ENCODE measurements at places on chromosomes 16 and 17. TPM values are rescaled to one million over a fixed set of nuclear protein-coding genes. Genes with fewer than 3 reads are reported as not detected.

- peak; percentile 25 for DNase-seq
Measured at GRCh38 chr17:10875430-10875851, 37.6 kb upstream of the PIRT start.

DNA sequence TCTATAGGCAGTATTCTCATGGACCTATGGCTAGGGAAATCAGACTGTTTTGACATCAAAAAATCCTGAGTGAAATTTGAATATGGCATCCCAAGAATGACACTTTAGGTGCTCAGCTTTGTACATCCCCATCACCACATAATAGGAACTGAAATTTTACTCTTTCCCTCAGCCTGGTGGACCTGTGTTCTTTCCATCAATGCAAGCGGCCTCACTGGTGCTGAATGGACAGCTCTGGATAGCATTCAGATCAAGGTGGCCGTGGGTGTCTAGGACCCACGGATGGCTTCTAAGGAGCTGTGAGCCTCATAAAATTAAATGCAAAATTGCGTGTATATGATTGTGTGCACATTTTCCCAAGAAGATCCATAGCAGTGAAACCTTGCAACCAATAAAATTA is 152.6 kb downstream of the MAP2K6 start:
- no peak for DNase-seq

DNA sequence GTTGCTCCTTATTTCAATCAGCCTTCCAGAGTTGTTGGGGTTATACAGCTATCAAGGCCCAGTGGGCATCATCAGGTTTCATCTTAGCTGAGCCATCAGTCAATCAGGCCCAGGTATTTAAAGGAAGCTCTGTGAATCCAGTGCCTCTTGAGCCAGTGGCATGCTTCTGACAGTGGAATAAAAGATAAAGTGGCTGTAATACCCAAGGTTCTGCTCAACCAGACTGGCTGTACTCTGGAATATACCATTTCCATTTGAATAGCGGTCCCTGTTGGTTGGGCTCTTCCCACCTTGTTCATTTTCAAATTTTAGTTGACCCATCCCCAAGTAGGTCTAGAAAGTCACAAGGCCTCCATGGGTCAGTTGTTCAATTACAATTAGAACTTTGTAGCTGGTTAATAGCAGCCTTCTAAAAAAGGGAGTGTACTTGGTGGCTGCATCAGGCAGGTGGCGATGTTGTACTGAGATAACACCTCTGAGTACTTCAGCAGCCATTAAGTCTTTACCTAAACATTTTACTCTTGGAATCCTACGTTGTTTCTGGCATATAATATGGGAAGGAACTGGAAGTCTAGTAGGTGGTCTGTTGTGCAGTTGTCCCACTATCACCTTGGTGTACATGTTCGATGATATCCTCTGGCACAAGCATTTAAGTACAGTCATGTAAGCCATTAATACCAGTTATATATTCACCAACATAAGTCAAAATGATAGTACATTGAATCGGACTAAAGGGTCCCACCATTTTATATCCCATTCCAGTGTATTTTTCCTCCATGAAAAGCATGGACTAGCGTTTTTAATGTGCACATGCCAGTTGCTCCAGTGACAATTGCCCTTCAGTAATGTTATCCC is 294.1 kb downstream of the BCAS3 start:
- DNase-seq: peak; percentile 39

GRCh38 chr16:81610144-81610842 is 165.7 kb downstream of the CMIP start:
- DNase-seq: peak; percentile 50

DNA sequence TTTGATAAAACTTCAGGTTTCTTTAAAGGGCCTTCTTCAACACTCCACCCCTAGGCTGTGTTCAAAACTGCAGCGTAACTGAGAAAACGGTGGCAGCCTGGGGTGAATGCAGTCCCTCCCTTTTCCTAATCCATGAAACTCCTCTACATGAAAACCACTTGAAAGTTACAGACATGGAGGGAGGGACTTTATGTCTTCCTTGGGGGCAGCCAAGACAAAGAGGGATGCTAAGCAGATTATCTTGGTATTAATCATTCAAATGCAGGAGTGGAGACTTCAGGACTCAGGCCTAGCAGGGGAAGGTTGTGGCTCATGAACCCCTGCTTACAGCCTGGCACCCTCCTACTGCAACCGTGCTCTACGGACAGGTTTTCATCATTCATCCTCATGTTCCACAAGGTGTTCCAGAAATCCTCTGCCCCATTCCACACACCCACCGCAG is 46.8 kb downstream of the RNF112 start:
- no peak for DNase-seq

DNA sequence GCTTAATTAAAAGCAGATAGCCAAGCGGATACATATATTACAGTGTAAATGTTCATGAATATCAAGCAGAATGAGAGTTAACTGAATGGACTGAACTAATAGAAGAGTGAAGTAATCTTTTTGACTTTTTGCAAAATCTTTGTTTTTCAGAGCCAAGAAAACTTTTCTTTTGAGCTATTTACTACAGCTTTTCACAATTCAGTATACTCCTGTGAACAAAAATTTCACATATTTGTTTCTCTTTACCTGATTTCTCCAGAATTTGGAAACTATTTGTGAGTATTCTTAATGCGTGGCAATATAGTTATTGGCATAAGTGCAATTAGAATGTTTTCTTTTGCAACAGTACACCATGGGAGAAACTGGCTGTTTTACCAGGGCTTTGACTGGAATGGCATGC is 9.1 kb upstream of the DUXB start:
- no peak for DNase-seq

DNA sequence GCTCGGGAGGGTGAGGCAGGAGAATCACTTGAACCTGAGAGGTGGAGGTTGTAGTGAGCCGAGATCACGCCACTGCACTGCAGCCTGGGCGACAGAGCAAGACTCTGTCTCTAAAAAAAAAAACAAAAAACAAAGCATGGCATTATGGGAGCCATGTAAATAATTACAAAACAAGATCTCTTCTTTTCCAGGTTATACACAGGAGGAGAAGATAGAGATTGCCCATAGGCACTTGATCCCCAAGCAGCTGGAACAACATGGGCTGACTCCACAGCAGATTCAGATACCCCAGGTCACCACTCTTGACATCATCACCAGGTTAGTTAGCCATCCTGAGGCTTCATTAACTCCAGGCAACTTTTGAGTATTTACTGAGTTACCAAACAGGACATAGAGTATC is 52.1 kb upstream of the ABCC11 start:
- DNase-seq: no peak

- DNase-seq: no peak
Measured at GRCh38 chr17:51672065-51672464, 411.7 kb downstream of the UTP18 start.

DNA sequence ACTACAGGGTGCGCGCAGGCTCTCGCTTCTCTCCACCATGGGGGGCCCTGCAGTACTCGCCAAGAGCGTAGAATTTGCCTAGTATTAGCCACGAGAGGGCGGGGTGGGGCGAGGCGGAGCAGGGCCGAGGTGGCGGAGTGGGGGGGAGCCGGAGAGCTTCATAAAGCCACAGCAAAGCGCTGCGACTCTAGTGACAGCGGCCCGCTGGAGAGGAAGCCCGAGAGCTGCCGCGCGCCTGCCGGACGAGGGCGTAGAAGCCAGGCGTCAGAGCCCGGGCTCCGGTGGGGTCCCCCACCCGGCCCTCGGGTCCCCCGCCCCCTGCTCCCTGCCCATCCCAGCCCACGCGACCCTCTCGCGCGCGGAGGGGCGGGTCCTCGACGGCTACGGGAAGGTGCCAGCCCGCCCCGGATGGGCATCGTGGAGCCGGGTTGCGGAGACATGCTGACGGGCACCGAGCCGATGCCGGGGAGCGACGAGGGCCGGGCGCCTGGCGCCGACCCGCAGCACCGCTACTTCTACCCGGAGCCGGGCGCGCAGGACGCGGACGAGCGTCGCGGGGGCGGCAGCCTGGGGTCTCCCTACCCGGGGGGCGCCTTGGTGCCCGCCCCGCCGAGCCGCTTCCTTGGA is at the start of gene TBX21:
Gene TBX21, plus strand, starts transcription at position 190 of the 627 bp plus-strand sequence. Its CDS starts 219 bp downstream, at position 409.
- DNase-seq: peak; percentile 62

DNA sequence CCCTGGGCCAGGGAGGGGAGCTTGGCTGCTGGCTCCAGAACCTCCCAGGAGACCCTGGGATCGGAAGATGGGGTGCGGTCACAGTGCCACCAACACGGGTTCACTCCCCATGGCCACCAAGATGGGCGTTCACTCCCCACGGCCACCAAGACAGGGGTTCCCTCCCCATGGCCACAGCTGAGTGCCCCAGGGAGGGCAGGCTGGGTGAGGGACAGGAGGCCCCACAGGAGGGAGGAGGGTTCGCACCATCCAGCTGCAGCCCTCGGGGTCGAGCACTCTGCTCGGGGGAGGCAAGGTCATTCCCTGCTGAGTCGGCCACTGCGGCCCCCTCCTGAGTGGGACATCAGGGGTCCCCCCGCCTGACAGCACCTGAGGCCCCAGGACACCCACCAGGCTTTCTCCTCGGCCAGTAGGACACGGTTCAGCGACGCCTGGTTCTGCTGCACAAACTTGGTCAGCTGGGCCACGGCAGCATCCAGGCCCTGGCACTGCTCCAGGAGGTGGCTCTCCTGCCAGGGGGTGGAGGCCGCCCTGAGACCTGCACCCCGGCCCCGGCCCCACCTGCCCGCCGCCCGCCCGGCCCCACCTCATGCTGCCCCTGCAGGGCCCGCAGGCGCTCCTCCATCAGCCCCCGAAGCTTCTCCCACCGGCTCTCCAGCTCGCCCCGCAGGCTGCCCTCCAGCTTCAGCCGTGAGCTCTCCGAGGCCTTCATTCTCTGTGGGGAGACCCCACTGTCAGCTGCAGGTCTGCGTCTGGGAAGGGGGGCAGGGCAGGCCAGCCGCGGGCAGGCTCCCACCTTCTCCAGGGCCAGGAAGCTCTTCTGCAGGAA is 5.9 kb downstream of the CCDC154 start:
- DNase-seq: no peak

DNA sequence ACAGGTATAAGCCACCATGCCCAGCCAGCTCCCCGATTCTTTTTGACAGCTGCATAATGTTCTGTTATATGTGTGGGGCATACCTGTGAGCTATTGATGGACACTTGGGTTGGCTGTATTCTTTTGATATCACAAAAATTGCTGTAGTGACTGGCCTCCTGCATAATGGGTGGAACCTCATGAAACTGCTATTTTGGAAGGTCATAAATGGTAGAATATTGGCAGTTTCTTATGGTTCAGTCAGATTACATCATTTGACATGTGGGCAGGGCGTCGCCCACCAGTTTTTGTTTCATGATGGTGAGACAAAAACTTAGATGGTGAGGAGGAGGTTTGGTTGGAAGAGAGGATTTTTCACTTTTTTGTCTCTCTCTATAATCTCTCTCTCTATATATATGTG is 26.7 kb upstream of the POLR3E start:
- DNase-seq: no peak

GRCh38 chr16:59634004-59634579 is 900.0 kb upstream of the GOT2 start:
- no peak for DNase-seq

GRCh38 chr16:87556941-87557459 is 45.3 kb upstream of the JPH3 start:
- no peak for DNase-seq

DNA sequence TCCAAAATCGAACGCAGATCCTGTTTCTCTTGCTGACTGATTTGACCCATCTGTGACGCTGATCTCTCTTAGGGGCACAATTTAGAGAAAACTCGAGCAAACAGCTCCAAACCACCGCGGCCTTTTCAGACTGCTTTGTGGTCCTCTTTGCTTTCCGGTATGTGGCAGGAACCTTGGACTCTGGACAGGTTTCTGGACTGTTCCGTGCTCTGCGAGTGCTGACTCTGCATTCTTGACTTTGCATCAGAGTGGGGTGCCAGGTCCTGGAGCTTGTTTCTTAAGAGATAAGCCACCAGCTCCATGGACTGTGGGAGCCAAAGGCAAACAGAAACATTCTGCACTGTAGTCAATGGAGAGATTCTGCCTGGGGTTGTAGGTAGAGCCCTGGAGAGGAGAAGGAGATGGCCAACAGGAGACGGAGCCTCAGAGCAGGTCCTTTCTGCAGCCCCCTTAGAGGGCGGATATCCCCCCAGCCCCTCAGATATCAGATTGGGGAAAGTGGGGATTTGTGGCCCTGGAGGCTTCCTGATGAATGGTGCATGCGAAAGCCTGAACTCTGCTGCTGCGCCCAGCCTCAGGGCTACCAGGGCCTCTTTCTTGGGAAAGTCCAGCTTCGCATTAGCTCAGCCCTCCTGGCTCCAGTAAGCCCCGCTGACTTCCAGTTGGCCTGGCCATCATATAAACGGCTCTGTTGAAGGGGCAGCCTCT is 65.6 kb downstream of the WIPI1 start:
- no peak for DNase-seq

DNA sequence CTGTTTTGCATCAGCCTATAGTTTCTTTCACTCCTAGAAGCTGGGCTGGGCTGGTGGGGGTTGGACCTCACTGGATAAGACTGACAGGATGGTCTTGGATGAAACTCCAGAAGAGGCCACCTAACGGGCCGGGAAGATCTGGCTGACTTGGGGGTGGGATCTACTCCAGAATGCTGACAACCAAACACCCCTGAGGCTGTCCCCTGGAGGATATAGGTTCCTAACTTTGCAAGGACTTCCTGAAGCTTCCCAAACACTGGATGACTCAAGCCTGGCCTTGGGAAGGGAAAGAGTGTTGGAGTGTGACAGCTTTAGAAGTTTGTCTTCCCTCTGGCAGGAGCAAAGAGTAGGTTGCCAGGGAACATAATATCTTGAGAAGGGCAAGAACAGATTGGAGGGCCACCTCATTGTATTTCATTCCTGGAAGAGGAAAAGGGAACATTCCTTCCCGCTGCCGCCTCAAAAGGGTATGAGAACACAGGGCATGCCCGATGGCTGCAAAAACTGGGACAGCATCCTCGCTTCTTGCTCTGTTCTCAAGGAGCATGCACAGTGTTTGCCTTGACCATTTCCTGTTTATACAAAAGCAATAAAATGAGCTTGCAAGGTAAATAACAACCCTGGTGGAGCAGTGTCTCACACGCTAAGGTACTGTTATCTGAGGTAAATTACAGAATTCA is 6.8 kb upstream of the CYB5B start:
- DNase-seq: no peak

DNA sequence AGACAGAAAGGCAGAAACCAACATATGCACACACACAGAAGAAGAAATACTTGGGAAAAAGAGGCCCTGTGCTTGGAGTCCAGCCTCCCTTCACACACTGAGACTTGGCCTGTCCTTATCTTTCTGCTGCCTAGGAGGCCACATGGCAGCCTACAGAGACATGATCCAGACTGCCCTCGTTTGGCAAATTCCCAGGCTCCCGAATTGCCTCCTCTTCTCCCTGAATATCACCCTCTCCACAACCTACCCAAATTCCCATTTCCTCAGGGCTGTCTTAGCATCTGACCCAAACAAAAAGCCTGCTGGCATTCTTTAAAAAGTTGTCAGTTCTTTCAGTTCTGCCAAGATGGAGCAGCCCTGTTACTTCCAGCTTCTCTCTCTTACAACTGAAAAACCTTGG is 59.8 kb downstream of the DNAH17 start:
- DNase-seq: no peak

- no peak for DNase-seq
Measured at GRCh38 chr16:6892966-6893365, 439.7 kb upstream of the RBFOX1 start.

GRCh38 chr16:21037736-21038135 is 112.9 kb downstream of the DNAH3 start:
- DNase-seq: no peak

The OR1A1 gene
- not detected for total RNA-seq

The ZP2 gene
- total RNA-seq: not detected

The PIGW gene
- total RNA-seq: 6.6 TPM

The CDH3 gene
- total RNA-seq: under 0.01 TPM

The ZMYND15 gene
- total RNA-seq: 1.1 TPM

The PRR35 gene
- not detected for total RNA-seq

The TMEM106A gene
- total RNA-seq: 1.8 TPM
